ENCODE measurements at places on chromosomes 6 and 20.

DNA sequence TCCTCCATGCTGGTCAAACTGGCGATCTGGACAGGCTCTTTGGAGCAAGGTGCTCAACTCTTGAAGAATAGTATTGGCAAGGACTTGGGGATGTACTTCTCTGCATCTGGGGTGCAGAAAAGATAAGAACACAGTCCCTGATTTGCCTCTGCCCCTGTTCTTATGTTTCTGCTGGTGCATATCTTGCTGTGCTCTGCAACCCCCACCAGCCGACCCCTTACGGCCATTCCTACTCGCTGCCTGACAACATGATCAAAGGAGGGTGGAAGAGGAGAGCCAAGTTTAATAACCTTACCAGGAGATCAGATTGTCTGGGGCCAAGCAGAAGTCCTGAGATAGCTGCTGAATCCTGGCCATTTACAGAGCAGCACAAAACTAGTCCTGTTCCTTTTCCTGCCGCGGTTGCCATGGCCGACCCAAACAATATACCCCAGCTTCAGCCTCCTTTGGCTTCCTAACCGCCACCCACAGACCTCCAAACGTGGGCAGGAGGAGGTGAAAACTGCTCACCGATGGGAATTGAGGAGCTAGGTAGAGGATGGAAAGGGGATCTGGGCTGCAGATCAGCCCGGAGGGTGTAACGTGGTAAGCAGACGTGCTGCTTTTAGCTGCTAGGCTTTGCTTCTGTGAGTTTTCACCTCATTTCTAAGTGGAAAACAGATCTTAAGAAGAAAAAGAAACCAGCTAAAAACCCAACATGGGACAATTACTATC lies 60.9 kb downstream of the ATXN1 start:
- no peak for DNase-seq

DNA sequence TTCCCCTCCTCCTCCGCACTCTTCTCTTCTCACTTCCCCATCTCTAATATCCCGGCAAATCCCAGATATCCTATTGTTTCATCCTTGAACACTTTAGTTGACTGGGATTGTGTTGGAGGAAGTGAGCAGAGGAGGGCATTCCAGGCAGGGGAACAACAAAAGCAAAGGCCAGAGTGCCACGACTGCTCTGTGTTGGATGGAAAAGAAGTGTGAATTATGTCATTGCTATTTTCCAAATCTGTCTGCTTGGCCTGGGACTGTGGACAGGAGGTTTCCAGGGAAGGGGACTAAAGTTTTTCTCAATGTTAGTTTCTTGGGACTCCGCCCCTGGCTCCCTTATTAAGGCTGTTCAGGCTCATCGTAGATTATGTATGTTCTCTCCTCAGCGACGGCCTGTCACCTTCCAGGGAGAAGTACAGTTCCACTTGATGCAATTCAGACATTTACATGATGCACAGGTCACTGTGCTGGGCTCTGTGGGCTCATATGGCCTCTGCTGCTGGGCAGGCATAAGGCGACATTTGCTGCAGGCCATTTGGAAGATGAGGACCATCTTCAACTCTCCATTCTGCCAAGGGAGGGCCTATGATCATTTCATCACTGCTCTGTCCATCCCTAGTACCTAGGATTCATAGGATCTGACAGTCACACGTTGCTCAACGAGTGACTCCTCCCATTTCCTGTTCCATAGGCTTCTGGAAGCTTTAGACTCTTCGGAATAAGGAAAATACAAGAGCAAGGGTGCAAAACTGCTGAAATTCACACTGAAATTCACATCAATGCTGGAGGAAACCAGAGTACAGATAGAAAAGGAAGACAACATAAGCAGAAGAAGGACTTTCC lies 99.1 kb upstream of the KCNK16 start:
- no peak for DNase-seq

- DNase-seq = no peak
These were observed 117.9 kb upstream of the SGK1 start for GRCh38 chr6:134435814-134436280.

GRCh38 chr6:116215414-116215813 lies 38.5 kb downstream of the TSPYL4 start:
- no peak for DNase-seq

GRCh38 chr6:113486199-113486598 lies 370.9 kb upstream of the MARCKS start:
- DNase-seq = no peak

DNA sequence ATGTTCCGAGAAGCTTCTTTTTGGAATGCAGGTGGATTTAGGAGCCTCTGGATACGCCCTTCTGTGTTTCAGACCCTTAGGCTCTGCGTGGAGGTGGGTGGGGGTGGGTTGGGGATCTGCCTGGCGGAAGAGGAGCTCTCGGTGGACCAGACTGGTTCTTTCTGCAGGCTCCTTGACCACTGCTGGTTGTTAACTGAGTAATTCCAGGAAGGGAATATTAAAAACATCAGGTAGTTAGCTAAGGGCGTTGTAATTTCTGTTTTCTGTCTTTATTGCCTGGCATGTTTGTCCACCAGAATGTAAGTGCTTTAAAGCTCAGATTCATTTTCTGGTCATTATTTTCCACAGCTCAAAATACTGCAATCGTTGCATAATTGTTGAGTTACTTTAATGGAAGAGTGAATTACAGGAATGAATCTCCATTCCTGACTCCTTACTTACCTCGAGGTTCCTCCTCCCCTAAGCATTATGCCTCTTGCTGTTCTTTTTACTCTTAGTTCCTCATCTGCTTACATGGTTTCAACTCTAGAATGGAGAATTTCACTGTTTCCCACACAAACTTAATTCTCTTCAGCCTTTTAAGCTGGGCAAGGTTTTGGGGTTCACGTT lies 5.9 kb downstream of the CDYL start:
- no peak for DNase-seq

- no peak for DNase-seq
These were observed 52.8 kb downstream of the NPEPL1 start for GRCh38 chr20:58745391-58745790.

DNA sequence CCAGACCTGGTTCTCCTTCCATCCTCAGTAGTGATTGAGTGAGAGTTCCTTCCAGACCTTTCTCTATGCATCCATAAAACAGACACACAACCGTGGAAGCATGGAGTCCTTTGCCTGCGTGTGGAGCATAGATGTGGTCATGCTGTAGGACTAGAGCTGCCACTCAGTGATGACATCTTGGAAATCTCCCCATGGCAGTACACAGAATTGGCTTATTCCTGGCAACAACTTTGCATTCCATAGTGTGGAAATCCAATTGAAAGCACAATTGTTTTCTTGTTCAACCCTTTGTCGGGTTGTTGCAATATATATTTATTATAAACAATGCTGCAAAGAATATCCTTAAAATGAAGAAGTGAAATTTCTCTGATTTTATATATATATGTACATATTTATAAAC lies 547.8 kb downstream of the CDH26 start:
- no peak for DNase-seq

GRCh38 chr6:53339424-53339823 lies 9.3 kb downstream of the ELOVL5 start:
- DNase-seq = no peak

- DNase-seq = no peak
These were observed 1.9 kb downstream of the DDR1 start for GRCh38 chr6:30885999-30886896.

DNA sequence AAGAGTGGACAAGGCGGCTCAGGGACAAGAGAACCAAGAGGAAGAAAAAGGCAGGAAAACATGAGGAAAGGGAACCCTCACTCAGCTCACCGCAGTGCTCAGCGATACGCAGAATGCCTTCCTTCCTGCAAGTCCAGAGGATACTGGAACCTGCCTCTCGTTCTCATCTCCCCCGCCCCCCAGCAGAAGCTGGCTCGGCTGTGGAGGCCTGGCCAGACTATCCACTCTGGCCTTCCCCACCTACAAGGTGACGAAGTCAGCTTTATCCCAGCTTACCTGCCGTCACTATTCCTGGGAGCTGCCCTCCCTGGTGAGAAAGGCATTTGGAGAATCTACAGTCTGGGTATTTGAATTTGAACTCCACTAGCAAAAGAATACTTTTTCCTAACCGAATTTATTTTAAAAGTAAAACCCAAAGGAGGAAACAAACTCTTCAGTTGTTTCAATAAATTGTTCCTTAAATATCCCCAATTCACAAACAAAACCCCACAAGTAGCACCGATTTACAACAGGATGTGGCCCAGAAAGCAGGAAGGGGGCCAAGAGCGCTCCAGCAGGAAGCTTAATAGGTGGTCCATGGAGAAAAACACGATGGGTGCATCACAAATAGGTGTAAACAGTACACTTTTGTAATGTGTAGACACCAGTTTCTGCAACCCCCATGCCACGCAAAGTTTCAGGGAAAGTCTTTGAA lies 2.1 kb upstream of the DIDO1 start:
- DNase-seq = no peak

- no peak for DNase-seq
These were observed 31.0 kb downstream of the RNASET2 start for GRCh38 chr6:166925141-166925996.

DNA sequence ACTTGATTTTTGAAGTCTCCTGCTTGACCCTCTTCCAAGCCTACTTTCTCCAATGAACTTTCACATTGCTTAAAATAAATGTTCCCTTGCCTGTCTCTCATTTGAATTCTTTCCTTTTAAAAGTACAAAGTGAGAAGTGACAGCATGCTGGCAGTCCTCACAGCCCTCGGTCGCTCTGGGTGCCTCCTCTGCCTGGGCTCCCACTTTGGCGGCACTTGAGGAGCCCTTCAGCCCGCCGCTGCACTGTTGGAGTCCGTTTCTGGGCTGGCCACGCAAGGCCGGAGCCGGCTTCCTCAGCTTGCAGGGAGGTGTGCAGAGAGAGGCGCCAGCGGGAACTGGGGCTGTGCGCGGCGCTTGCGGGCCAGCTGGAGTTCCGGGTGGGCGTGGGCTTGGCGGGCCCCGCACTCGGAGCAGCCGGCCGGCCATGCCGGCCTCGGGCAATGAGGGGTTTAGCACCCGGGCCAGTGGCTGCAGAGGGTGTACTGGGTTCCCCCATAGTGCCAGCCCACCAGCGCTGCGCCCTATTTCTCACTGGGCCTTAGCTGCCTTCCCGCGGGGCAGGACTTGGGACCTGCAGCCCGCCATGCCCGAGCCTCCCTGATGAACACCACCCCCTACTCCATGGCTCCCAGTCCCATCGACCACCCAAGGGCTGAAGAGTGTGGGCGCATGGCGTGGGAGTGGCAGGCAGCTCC lies 31.9 kb downstream of the SERPINB6 start:
- DNase-seq = no peak

DNA sequence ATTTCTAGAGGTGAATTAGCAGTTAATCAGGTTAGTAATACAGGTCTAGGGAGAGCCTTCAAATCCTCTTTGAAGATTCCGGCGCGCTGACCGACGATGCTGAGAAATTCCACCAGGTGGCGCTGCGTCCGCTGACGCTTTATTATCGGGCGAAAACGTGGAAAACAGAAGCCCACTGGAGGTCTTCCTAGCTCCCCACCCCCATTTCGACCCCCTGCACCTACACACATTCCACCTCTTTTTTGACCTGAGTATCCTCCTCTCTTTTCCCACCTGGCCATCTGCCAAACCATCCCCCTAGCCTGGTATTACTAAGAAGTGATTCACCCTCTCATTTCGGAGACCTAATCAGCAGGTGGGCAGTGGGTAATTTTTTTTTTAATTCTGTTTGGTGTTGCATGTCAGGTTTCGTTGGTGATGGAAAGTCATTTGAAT lies 65.4 kb upstream of the RIN2 start:
- peak; percentile 23 for DNase-seq

GRCh38 chr6:23505026-23505425 lies 621.0 kb upstream of the NRSN1 start:
- no peak for DNase-seq

DNA sequence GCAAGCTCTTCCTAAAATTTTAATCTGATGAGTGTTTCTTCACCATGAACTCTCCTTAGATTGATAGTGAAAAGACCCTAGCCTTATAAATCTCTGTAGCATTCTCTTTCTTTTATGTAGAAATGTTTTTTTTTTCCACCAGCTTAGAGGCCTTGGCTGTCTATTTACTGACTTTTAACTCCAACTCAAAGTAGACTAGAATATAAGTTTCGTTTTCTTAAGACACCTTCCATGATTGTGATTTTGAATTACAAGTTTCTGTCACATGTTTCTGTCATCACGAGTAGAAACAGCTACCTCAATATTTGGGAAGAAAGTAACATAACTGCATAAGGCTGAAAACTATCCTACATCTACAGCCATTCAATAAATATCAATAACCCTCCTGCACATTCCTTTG lies 17.8 kb downstream of the ADGRF4 start:
- DNase-seq = no peak

DNA sequence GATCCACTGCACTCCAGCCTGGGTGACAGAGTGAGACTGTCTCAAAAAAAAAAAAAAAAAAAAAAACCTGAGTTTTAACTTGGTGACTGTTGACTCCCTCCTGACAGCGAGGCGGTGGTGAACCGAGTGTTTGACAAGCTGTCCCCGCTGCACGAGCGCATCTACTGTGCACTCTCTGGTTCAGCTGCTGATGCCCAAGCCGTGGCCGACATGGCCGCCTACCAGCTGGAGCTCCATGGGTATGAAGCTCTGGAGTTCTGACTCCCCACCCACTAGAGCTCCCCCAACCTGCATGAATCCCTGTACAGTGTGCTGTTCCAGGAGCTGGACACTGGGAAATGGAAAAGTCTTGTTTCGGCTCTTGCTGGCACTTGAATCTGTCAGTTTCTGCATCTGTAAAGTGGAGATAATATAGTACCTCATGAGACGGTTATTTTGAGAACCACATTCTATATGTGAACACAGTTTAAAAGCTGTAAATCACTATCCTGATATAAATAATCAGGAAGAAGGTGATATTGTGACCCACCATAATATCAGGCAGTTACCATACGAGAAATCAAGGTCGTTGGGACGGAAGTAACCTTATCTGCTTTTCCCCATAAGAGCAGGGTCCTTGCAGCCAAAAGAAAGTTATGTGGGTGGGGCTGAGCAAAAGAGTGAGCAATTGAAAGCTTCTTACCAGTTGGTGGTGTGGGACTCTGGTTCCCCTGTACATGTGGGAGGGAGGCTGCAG lies 3.3 kb downstream of the PSMB9 start:
- no peak for DNase-seq

- DNase-seq = no peak
These were observed 4.3 kb downstream of the TJAP1 start for GRCh38 chr6:43481591-43482236.

DNA sequence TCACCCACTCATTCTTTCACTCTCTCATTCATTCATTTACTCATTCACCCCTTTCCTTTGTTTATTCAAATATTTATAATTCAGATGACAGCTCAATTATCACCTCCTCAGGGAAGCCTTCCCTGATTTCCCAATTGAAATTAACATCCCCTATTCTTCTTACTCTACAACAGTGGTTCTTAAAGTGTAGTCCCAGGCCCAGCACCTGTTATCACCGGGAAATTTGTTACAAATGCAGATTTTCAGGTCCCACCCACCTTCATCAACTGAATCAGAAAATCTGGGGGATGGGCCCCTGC lies 30.3 kb downstream of the KIAA1755 start:
- no peak for DNase-seq

DNA sequence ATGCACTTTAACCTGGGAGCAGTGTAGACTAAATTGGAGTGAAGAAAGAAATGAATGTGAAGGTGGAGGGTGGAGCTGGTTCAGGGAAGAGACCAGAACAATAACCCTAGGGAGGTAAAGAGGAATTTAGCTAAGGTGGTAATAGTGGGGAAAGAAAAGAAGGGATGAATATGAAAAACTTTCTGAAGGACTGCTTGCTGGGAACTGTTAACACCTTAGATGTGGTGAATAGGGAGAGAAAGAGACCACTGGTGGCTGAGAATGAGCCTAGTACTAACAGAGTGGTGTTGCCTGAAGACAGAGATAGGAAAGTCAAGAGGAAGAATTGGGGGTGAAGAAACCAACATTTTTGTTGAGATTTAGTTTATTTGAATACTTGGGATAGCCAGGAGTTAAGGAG lies 78.4 kb upstream of the HS3ST5 start:
- no peak for DNase-seq

Data from stimulated activated CD8-positive, alpha-beta memory T cell treated with anti-CD3 and anti-CD28 coated beads, Interleukin-7, amount 100 ng/mL, for 24 hours (primary cell).